RWPE2 (cell line): ENCODE measurements at places on chromosomes 16 and 17.

DNA sequence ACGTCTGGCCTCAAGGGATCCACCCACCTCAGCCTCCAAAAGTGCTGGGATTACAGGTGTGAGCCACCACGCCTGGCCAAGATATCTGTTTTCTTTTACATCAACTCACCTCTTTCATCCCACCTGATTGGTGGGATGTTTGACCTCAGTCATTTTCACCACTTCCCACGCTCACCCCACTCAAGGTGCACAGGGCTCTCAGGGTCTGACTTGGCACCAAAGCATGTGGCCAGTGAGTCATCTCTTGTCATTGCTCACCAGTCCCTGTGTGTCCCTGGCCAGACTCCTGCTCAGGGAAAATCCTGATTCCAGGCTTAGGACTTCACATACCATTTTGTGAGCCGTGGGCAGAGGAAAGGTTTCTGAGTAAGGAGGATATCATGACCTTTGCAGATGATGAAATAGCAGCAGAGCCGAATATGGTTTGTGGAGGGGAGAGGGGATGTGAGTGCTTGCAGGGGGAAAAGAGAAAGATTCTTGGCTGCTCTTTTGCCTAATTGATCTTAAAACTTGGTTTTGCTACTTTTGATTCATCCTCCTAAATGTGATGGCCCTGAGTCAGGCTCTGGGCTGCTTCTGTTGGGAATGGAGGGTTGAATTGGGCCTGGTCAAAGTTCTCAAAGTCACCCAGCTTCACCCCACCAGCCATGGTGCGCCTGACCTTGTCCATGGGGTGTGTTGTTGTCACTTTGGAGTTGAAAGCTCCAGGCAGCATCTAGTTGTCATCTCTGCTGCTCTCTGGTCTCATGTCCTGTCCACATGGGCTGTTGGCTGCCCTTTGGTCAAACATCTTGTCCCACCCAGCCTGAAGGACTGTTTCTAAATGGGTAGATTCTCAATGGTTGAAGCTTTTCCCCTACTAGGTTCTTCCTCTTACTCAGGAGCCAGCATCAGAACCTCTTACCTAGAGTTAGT lies 6.0 kb upstream of the KCNH6 start:
- no peak for DNase-seq

DNA sequence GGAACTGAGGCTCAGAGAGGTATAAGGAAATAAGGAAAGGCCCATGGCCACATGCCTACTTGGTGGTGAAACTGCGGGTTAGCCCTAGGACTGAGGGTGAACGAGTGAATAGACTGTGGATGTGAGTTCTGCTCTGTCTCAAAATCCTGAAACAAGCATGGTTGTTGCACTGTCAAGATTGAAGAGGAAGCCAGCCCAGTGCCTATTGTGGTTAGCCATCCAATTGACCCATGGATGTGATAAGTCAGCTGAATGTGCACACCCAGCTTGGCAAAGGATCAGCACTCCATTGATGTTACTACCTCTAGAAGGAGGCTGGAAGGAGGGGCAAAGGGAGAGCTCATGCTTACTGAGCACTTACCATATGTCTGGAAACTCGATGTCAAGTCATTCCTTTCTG lies 4.5 kb downstream of the TMEM114 start:
- DNase-seq, result no peak

DNA sequence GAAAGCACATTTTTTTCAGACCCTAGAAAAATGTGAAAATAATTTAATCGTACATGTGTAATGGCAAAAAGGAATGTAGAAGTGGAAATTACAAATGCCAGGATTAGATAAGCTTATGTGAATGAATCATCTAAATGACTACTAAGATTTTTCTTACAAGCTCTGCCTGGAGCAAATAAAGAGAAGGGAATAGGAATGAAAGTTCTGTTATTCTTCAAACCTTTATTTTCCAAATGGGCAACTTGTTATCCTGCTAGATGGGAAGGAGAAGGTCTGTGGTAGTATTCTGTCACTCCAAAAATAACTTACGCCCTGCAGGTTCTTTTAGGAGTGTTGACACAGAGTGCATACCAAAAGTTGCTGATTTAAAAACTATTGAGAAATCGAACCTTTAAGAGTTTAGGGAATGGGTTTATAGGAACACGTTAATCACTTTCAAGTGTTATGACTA lies 9.7 kb downstream of the CTCF start:
- no peak for DNase-seq

DNA sequence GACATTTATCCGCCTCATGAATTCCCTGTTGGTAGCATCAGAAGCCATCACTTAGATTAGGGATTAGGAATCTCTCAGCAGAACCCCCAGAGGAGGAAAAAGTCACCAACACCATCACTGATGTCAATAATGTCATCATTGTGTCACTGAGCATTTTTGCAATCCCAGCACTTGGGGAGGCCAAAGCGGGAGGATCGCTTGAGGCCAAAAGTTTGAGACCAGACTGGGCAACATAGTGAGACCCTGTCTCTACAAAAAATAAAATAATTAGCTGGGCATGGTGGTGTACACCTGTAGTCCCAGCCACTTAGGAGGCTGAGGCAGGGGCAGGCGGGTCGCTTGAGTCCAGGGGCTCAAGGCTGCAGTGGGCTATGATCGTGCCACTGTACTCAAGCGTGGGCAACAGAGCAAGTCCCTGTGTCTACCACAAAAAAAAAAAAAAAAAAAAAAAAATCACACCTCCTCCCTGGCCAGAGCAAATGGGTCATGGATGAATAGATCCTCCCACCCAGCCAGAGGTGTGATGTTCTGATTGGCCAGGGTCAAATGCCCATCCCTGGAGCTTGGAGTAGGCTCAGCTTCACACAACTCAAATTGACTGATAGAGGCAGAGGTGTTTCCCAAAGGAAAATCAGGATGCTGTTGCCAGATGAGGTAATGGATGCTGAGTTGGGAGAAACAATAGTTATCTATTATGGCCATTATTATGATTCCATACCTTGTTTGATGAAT lies 31.6 kb downstream of the VWA3A start:
- no peak for DNase-seq

- no peak for DNase-seq
These were observed 3.5 kb downstream of the MGAT5B start for GRCh38 chr17:76871668-76872067.

DNA sequence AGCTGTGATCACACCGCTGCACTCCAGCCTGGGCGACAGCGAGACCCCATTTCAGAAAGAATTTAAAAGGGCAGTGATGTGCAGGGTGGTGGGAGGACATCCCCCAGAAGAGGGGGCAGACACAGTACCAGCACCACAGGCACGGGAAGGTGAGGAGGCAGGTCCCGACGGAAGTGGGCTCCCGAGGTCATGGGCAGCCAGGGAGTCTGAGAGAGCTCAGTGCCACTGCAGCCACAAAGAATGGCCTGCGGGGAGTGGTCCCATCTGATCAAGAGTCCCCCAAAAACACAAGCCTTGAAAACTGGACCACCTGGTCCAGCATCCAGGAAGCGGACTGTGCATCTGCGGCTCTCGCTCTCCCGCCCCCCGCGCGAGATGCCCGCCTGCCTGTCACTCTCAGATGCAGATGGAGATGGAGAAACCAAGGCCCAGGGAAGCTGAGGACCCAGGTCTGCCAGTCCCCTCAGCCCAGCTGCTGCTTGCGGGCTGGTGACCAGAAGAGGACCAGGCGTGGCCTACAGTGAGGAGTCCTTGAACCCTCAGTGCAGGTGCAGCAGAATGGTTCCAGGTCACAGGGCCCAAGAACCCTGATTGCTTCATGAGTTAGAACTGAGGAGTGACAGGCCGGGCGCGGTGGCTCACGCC lies 4.3 kb upstream of the CAPN15 start:
- DNase-seq, result no peak
